ENCODE measurements at places on chromosomes 1 and 21. TPM values are rescaled to one million over a fixed set of nuclear protein-coding genes. Genes with fewer than 3 reads are reported as not detected.

MPZ gene
- 8.5 TPM for total RNA-seq

EPHA2 gene
- not detected for total RNA-seq

PLPP3 gene
- not detected for total RNA-seq

KISS1 gene
- total RNA-seq, result not detected

GSTM5 gene
- total RNA-seq, result 0.81 TPM

LCE1C gene
- not detected for total RNA-seq

AKR7A3 gene
- 0.46 TPM for total RNA-seq

ST6GALNAC3 gene
- 2.5 TPM for total RNA-seq

TMCO4 gene
- 22.1 TPM for total RNA-seq

VWA5B1 gene
- 0.22 TPM for total RNA-seq

FAM43B gene
- not detected for total RNA-seq

AADACL3 gene
- not detected for total RNA-seq

LRRC39 gene
- total RNA-seq, result 0.86 TPM

GNAT2 gene
- 0.17 TPM for total RNA-seq

CCDC185 gene
- not detected for total RNA-seq

LAMC1 gene
- 0.51 TPM for total RNA-seq

OR2G6 gene
- not detected for total RNA-seq

GPATCH2 gene
- total RNA-seq, result 8.5 TPM

TSNAX gene
- total RNA-seq, result 37.4 TPM

MPZL1 gene
- total RNA-seq, result 20.9 TPM

HMCN1 gene
- 0.12 TPM for total RNA-seq

LRRC3 gene
- 2.8 TPM for total RNA-seq
